IPS-NIHi11 (cell line): ENCODE measurements at places on chromosomes 6 and 20.

DNA sequence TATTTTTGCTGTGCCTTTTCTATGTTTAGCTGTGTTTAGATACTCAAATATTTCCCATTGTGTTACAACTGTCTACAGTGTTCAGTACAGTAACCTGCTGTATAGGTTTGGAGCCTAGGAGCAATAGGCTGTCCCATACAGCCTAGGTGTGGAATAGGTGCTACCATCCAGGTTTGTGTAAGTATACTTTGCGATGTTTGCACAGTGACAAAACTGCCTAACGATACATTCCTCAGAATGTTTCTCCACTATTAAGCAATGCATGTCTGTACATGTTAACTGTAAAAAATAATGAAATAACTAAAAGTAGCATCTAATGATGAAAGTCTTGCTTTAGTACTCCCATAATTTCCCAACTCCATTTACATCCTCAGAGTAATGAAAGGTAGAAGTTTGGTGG, 46.0 kb downstream of the SERAC1 start:
- no peak for DNase-seq

DNA sequence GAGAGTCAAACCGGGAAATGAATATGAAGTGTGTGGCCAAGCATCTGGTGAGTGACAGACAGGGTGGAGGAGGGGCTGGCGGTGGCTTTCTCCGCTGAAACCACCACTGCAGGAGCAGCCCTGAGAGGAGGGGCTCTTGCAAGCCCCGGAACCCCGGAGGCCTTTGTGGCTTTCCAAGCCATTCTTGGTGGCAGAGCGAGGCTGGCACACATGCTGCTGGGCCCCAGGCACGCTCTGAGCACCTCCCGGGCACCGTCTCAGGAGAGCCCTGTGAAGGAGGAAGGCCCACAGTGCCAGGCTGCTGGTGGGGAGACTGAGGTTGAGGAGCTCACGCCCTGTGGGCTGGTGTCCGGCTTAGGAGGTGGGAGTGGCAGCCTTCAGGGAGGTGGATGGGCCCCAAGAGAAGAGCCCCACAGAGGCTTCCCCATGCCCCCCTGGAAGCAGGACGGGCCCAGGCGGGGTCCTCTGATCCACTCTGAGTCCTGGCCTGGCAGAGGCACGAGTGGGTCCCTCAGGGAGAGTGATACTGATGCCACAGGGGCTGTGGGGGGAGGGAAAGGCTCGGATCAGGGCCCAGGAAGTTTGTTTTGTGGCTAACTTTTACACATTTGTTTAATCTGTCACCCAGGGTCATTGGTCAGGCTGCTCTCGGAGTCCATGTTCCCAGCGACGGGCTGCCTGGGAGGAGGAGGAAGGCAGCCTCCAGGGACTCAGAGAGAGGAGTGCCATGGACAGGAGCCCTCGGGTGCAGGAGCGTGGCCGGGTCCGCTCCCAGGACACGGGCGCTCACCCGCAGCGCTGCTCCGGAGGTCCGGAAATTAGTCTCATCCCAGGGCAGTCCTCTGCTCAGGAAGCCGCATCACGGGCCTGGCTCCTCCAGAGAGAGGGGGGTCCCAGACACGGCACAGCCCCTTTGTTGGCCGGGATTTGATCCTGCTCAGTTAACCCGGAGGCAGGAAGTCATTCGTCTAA, 170.7 kb downstream of the ERMARD start:
- DNase-seq, result no peak

- no peak for DNase-seq
Measured at GRCh38 chr6:143936778-143937667, 71.0 kb downstream of the PLAGL1 start.

DNA sequence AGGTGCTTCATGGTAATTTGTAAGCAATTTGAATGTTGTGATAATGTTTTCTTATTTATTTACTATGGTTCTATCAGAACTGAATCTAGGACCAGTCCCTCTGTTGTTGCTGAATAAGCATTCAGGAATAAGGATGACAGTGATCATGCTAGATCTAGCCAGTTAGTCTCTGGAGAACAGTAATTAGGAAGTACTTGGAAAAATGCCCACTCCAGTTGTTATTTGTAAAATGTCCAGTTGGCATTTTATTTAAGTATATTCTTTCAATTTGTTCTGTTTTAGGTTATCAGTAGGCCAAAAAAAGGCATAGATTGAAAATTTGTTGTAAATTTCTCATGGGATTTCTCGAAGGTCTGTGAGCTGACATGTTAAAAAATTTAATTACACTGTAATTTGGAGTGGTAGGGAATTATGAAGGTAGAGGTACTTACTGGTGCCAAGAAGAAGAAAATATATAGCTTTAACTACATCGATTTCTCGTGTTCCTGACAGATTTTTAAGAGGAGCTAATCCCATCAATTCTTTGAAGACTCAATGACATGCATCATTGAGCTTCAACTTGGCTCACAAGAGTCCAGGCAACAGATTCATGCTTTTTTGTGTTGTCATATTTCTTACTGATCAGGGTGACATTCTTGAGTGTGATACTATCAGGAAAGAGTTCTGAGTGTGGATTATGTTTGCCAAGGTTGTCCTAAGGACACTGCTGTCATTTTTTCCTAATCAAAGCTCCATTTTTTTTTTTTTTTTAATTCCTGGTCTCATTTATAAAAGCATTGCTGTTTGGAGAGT, 177.3 kb downstream of the CARMIL1 start:
- no peak for DNase-seq

DNA sequence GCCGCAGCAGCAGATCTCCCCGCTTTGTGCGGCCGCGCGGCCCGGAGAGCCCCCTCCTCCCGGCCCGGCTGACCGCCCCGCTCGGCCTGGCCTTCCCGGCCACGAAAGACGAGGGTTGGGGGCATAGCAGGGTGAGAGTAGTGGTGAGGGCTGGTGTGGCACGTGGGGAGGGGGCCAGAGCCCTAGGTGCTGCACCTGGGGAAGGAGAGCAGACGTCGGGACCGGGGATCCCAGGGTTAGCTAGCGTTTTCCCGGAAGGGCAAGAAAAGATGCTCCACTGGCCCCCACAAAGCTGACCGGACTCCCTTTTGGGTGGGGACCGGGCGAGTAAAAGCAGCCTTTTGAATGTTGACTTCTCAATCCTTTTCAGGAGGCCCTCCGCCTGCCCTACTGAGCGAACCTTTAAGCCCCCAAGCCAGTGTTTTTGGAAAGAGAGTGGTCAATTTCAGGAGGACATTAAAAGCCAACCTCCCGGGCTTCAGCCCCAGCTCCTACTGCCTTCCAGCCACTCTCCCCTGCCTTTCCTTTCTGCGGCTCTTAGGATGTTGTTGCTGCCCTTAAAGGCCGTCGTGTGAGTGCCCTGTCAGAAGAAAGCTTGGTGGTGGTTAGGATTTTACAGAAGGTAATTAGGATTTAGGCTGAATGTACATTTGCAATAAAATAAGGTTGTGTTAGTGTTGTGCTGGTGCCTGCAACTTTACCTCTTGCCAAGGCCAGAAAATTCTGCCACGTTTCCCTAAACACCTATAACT, 648 bp upstream of the BACH2 start:
- no peak for DNase-seq

GRCh38 chr6:75746221-75746620, 2.8 kb upstream of the MYO6 start:
- no peak for DNase-seq

GRCh38 chr6:1608222-1609040, 1.3 kb upstream of the FOXC1 start:
- DNase-seq, result no peak

- no peak for DNase-seq
Measured at GRCh38 chr20:25120457-25120856, 38.5 kb upstream of the VSX1 start.

GRCh38 chr6:169381988-169382387, 128.3 kb upstream of the THBS2 start:
- no peak for DNase-seq

GRCh38 chr20:44810061-44810390, 320 bp downstream of the RIMS4 start:
- no peak for DNase-seq

DNA sequence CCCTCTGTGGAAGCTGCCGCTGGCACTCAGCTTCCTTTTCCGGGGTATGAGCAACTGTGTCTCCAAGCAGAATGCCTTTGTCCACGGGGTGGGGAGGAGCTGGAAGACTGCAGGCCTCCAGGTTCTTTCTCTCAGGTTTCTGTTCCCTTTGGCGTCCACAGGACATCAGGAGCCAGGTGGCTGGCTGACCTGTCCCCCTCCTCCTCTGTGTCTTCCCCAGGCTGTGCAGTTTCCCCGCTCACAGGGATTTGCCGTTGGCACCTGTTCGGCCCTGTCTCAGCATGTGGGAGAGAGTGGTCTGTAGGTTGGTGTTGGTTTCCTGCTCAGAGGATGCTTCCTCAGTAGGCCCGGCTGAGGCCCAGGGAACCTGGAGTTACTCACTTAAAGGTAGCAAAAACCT, 43.5 kb downstream of the CDS2 start:
- DNase-seq, result no peak
